ENCODE measurements at places on chromosomes 11 and 22.

DNA sequence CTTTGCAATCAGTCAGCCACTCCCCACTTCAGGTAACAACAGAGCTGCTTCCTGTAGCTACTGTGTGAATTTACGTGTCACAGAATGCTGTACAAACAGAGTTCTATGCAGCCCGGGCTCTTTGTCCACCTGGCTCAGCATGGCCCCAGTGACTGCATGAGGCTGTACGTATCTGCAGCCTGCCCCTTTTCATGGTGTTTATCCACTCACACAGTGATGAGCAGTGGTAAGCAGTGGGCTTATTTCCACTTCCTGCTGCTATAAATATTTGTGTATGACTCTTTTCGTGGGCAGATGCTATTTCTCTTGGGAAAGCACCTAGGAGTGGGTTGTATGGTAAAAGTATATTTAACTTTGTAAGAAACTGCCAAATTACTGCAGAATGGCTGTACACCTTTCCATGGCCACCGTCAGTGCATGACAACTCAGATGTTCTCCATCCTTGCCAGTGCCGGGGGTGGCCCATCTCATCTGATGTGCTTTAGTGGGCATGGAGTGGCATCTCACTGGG lies 43.3 kb downstream of the MYEOV start:
- DNase-seq, result no peak

GRCh38 chr11:83671289-83671688 lies 385.1 kb upstream of the CCDC90B start:
- no peak for DNase-seq

GRCh38 chr11:36508743-36509142 lies 1.3 kb downstream of the TRAF6 start:
- no peak for DNase-seq

- DNase-seq, result peak; percentile 93
Measured at GRCh38 chr11:57778318-57779037, 16.9 kb downstream of the CTNND1 start.

GRCh38 chr22:22955866-22956535 lies 68.4 kb downstream of the IGLL5 start:
- DNase-seq, result peak; percentile 50

DNA sequence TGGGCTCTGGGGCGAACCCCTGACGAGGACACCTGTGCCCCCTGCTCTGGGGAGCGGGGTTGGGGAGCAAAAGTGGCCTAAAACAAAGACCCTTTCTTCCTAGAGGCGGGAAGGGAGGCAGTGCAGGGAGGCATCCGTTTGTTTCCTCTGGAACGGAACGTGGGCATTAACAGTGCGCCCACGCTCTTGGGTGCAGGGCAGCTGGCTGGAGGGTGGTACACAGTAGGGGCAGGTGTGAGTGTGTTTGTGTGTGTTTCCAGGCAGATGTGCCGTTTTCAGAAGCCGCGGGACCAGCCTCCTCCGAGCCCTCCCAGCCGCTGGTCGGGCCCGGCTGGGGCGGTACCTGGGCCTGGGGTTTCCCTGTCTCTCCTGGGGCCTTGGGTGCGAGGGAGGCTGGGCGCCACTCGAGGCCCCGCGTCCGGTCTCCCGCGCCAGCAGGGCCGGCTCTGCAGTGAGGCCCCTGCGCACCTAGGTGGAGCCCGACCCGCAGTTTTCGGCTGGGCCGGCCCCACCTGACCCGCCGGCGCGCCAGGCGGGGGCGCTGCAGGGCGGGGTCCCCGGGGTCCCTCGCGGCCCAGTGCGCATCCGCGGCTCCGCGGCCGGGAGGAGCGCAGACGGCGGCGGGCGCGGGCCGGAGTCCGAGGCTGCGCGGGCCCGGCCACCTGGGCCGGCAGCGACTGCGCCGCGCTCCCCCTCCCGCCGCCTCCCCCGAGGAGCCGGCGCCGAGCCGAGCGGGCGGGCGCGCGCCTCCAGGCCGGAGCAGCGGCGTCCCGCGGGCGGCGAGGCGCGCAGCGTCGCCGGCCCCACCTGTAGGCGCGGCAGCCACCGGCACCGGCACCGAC lies 1252.7 kb downstream of the BRD1 start:
- DNase-seq, result no peak

- DNase-seq, result no peak
Measured at GRCh38 chr11:1168721-1169161, 11.0 kb downstream of the MUC5AC start.

- DNase-seq, result no peak
Measured at GRCh38 chr11:107740271-107740670, 28.4 kb upstream of the SLN start.

GRCh38 chr11:60878245-60879101 lies 11.1 kb downstream of the ZP1 start:
- no peak for DNase-seq

GRCh38 chr11:61487342-61488025 lies 21.1 kb upstream of the LRRC10B start:
- no peak for DNase-seq

DNA sequence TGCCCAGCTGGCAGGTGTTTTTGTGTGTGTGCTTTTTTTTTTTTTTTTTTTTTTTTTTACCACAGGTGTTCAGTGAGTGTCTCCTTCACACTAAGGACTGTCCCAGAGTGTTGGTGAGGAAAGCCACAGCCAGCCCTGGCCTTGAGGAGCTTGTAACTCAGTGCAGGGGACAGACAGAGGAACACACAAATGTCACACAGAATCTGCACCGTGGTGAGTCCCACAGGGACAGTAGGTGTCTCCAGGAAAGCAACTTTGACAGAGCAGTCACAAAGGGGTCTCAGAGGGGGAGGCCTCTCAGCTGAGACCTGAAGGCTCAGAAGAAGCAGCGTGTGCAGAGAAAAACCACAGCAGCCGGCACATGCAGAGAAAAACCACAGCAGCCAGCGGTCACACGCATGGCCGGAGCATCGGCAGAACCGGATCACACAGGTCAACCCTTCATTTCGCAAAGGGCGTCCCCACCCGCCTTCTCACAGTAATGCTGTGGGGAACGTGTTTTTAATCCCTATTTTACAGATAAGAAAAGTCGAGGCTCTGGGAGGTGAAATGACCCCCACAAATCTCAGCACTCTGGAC lies 101.7 kb upstream of the PRR5 start:
- no peak for DNase-seq

DNA sequence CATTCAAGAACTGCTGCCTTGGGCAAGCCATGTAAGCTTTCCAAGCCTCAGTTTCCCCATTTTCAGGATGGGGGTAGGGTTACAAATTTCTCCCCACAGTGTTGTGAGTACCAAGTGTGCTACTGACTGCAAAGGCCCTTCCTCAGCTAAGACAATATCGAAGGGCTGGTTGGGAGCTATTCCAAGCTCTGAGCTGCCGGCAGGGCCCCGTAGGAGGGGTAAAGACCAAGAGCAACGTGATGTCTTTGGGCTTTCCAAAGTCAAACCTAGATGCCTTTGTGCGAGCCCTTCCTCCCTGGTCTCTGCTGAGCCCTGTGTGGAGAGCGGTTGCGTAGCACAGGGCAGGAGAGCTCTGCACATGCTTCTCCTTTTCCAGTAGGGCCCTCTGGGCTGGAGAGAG lies 29.3 kb downstream of the PKNOX2 start:
- DNase-seq, result no peak

Data from urinary bladder (tissue), 4 donors.